ENCODE measurements at places on chromosomes 7 and 10.

GRCh38 chr10:19488592-19489280 lies 327.5 kb upstream of the PLXDC2 start:
- peak overlapping the region; percentile 3 for H3K27ac ChIP-seq
- H3K27me3 ChIP-seq: no peaks in the 10 kb centered on the region
- no peak for DNase-seq
- no peaks in the 10 kb centered on the region for H3K36me3 ChIP-seq

- no peak overlapping the region for H3K4me3 ChIP-seq
- no peak for DNase-seq
- H3K27me3 ChIP-seq: no peaks in the 10 kb centered on the region
- no peaks in the 10 kb centered on the region for H3K36me3 ChIP-seq
- H3K4me1 ChIP-seq: no peaks in the 10 kb centered on the region
- H3K27ac ChIP-seq: no peak overlapping the region
These were observed 481 bp downstream of the SFTPA2 start for GRCh38 chr10:79559726-79560125.

GRCh38 chr7:107196834-107197610 lies 28.2 kb downstream of the HBP1 start:
- H3K36me3 ChIP-seq: peaks cover 50% of the 10 kb centered on the region
- H3K4me1 ChIP-seq: peaks cover 10% of the 10 kb centered on the region
- no peak overlapping the region for H3K4me3 ChIP-seq

- no peaks in the 10 kb centered on the region for H3K27me3 ChIP-seq
- H3K36me3 ChIP-seq: no peaks in the 10 kb centered on the region
These were observed 72.5 kb downstream of the BBS9 start for GRCh38 chr7:33201821-33202220.

DNA sequence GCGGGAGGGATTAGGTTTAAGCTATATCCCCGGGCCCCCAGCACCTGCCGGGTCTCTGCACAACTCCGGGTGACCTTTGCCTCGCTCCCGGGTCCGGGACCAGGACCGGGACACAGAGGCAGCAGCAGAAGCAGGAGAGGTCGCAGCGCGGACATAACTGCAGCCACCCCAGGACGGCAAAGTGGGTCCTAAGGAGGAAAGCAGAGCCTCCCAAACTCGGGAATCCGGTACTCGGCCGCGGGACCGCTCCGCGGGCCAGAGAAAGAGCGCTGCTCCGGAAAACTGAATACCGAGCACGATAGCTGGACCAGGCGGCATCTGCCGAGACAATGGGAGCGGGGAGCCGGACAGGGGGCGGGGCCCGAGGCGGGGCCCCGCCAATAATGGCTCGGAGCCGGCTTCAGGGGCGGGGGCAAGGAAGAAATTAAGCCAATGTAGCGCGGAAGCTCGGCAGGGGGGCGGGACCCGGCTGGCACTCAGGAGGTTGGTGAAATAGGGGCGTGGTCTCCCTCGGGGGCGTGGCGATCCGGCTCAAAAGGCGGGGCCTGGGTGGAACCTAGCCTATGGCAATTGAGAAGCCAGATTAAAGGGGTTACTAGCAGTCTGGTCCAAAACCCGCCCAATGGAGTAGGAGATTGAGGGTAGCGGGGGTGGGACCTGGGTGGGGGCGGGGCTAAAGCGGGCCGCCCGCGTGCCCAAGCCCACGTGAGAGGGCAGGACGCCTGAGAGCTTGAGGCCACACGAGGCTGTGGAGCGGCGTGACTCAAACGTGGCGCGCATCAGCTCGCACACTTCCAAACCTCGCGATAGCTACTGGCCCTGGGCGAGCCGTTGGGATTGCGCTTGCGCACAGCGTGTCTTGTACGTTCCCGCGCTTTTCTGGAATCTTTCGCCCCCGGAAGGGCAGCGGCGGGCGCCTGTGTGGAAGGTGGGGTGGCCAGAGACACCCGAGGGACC lies at the start of the genes GPC2 and STAG3:
Gene GPC2 (minus strand): TSS at position 337 of the 957 bp plus-strand sequence. CDS start 182 bp downstream, at position 155.
Gene STAG3 (plus strand): TSS at position 874 of the 957 bp plus-strand sequence. CDS start 2,639 bp downstream, outside the sequence.
- H3K27me3 ChIP-seq: no peaks in the 10 kb centered on the region
- peak; percentile 78 for DNase-seq
- H3K36me3 ChIP-seq: no peaks in the 10 kb centered on the region
- peaks cover 6% of the 10 kb centered on the region for H3K4me1 ChIP-seq
- H3K4me3 ChIP-seq: peak within 1 kb of the TSS; percentile 84

DNA sequence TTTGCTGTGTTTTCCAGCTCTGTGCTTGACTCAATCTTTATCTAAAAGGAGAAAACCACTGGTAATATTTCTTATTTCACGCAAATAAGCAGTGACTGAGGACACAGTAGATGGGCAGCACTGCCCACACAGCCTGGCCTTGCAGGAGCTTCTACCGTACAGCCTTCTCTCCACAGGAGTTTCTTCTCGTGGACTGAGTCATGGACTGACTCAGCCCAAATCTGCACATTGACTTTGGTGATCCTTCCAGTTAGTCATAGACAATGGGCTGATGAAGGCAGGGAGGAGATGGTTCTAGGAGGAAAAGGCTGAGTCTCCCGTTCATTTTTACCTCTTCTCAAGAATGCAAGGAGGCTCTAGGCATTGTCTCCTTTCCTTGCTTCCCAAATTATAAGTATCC lies 200.7 kb downstream of the RAPGEF5 start:
- no peak for DNase-seq
- H3K4me1 ChIP-seq: no peaks in the 10 kb centered on the region
- H3K36me3 ChIP-seq: peaks cover 8% of the 10 kb centered on the region
- no peaks in the 10 kb centered on the region for H3K27me3 ChIP-seq

GRCh38 chr10:27673065-27673464 lies 72.6 kb downstream of the MKX start:
- no peak overlapping the region for H3K27ac ChIP-seq
- H3K36me3 ChIP-seq: no peaks in the 10 kb centered on the region
- H3K4me1 ChIP-seq: no peaks in the 10 kb centered on the region
- no peaks in the 10 kb centered on the region for H3K27me3 ChIP-seq
- DNase-seq: no peak

GRCh38 chr10:14409247-14409646 lies 78.5 kb upstream of the FRMD4A start:
- H3K4me3 ChIP-seq: no peak overlapping the region
- no peak overlapping the region for H3K27ac ChIP-seq
- no peak for DNase-seq
- no peaks in the 10 kb centered on the region for H3K36me3 ChIP-seq
- H3K27me3 ChIP-seq: no peaks in the 10 kb centered on the region

DNA sequence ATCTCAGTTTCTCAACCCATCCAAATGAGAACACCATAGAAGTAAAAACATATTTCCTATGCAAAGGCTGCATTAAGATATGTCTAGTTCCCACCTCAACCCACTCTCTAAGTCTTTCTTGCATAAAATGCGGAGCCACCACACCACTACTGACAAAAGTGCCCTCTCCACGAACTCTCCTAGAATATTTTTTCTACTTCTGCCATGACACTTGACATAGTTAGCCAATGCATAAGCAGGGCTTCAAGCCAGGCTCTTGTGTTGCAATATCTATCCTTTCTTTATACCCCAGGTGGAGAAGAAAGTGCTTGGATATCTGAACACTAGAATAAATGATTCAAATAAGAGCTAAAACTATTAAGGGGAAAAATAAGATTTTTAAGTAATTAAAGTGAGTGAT lies 465.2 kb downstream of the NRG3 start:
- no peak overlapping the region for H3K27ac ChIP-seq
- DNase-seq: no peak
- H3K27me3 ChIP-seq: no peaks in the 10 kb centered on the region

DNA sequence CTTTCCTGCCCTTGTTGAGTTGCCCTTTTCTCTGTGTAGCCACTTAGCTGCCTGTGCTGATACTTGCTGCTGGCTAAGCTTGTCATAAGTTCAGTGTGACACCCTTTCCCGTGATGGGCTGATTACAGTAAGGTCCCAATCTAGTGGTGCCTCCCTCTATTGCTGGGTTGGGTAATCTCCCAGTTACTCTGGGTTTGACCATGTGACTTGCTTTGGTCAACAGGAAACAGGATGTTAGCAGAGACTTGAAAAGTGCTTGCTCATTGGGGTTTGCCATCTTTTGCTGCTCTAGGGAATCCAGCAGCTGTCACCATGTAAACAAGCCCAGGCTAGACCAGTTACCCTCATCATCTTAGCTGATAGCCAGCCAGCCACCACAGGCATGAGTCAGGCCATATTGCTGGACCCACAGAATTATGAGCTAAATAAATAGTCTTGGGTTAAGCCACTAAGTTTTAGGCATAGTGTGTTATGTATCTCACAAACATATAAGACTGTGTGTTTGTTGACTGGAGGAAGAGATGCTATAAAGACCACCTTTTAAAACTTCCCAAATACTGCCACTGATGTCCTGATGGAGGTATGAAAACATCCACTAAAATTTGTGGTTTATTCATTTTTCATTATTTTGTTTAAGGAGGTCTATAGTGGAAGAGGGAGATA lies 4.0 kb upstream of the LEP start:
- no peak overlapping the region for H3K4me3 ChIP-seq
- no peaks in the 10 kb centered on the region for H3K4me1 ChIP-seq
- no peaks in the 10 kb centered on the region for H3K36me3 ChIP-seq
- H3K27ac ChIP-seq: no peak overlapping the region
- no peaks in the 10 kb centered on the region for H3K27me3 ChIP-seq

GRCh38 chr10:101683276-101683675 lies 11.7 kb downstream of the FBXW4 start:
- no peaks in the 10 kb centered on the region for H3K27me3 ChIP-seq
- H3K27ac ChIP-seq: no peak overlapping the region
- DNase-seq: no peak
- no peak overlapping the region for H3K4me3 ChIP-seq

Measured in thoracic aorta (tissue), 2 donors.